C1 segment of cervical spinal cord (tissue), 14 donors: ENCODE measurements at places on chromosomes 16 and 17.

- no peak for DNase-seq
Measured at GRCh38 chr17:4008082-4008435, 43.8 kb upstream of the ATP2A3 start.

DNA sequence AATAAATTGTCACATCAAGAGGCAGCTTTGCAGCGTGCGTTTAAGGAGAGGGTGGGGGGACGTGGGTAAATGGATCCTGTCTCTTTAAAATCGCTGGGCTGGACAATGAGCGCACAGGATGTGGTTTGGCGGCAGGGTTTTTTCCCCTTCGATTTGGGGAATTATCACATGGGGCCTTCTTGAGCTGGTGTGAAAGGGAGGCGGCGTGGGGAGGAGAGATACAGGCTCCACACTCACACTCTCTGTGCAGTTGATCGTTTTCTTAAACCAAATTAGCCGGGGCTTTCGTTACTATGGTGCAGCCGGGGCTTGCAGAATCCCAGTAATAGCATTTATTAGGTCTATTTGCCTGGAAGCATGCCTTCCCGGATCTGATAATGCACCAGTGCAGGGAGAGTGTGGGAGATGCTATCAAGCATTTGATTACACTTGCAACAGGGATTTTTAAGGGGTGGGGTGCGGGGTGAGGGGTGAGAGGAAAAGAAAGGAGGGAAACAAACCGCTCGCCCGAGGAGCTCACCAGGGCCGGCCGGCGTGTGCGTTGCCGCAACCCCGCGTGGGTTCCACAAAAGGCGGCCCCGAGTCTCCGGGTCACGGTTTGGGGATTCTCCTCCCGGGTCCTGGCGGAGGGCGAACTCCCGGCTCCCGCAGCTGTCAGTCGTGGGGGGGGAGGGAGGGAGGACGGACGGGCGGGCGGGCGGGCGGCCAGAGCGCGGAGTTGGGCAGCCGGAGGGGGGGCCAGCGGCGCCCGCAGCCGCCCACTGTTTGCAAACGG, 58.8 kb upstream of the GSE1 start:
- DNase-seq, result peak; percentile 65

DNA sequence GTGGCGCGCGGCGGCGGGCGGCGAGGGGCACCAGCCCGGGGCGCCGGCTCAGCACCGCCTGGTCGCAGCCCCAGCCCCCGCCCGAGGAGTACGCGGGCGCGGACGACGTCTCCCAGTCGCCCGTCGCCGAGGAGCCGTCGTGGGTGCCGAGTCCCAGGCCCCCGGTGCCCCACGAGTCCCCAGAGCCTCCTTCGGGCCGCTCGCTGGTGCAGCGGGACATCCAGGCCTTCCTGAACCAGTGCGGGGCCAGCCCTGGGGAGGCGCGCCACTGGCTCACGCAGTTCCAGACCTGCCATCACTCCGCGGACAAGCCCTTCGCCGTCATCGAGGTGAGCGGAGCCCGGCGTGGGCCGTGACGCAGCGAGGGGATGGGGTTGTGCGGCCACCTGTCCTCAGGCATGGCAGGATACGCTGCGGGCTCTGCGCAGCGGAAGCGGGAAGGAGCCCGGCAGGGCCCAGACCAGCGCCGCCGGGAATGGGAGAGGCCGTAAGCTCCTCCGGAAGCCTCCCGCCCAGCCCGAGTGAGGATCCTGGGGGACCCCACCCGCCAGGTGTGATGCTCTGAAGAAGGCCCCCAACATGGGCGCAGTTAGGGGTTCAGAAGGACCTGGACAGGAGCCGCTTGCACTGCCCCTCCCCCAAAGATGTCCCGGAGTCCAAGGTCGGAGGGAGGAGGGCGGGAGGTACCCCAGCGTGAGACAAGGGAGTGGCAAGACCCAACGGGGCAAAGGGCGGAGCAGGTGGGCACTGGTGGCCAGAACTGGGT, 522 bp downstream of the NAGS start:
- no peak for DNase-seq

DNA sequence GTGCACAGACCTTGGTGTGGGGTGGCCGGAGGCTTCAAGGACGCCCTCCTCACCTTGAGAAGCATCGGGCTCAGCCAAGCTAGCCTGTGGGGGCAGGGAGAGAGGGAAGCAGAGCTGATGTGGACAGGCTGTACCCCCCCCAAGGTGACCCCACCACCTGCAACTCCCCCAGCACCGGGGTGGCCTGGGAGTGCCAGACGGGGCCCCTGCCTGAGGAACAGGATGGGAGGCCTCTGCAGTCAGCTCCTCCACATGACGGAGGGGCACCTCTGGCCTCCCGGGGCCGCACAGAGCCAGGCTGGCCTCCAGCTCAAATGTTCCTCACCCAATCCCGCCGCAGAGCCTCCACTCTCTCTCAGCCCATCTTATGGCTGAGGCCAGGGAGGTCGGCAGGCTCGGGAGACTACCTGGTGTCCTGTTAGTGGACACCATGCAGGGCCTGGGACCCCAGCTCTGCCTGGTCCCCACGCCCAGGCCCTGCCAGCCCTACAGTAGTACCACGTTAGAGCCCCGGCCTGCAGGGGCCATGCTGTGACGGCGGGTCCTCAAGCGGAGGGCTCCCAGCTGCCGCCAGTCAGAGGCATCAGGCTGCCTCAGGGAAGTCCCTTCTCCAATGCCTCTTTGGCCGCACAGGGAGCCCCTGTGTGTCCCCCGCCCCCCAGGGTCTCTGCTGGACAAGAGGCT, 19.4 kb upstream of the SLC38A10 start:
- DNase-seq, result no peak

DNA sequence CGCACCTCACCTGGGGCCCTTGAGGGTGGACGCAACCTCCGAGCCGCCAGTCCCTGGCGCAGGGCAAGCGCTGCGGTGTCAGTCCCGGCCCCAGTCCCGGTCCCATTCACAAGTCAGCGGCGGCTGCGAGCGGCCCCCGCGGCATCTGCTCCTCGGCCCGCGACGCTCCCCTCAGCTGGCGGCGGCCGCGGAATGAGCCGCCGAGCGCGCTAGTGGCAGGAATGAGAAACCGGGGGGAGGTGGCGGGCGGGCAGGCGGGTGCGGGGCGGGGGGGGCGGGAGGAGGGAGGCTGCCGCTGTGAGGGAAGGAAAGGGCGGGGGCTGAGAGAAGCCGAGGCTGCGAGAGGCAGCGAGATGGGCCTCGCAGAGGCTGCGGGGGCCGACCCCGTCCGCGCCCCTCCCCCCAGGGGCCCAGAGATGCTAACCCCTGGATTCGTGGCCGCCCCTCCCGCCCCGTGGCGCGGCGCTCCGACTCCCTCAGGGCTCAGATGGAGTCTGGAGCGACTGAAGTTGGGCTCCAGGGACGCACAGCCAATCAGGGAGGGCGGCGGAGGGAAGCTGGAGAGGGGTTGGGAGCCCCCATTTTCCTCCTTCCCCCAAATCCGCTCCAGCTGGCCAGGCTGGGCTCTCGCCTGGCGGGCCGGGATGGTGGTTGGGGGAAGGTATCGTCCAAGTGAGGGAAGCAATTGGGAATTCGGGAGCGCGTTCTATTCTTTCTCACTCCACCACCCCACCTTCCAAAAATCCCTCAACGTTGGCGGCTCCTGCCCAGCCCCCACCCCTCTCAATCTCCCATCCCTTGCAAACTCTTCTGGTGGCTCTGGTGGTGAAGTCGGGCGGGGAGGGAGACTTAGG, at the start of gene CDH11:
Gene CDH11 (minus strand): TSS at position 194 of the 854 bp plus-strand sequence. CDS start 117,194 bp downstream, outside the sequence.
- peak; percentile 38 for DNase-seq

DNA sequence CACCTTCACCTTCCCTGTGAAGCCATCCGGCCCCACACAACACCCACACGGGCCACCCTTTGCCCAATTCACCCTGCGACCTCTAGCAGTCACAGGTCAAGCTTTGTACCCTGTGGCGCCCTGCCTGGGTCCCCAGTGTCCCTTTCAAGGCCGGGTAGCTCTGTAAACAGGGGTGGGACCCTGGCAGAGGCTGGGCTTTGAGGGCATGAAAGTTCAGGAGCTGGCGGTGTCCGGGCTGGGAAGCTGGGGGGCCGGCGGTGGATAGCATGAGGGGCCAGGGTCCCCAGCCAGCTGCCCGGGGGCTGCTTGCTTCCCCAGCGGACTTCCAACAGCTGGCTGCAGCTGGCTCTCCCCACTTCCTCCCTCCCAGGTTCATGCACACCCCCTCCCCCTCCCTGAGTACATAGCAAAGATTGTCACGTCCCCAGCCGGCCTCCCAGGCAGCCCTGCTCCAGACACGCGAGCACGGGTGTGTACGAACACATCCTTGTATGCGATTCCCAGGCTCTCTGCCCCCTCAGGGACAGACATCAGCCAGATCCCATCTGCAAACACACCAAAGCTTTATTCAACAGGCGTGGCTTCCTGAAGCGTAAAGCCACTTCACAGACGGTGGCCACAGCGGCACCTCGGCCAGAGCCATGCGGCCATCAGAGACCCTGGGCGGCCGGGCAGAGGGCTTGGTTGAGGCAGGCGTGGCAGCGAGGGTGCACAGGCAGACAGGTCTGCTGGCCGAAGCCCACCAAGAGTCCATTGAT, 8.2 kb downstream of the NTHL1 start:
- DNase-seq, result no peak
